ENCODE measurements at places on chromosomes 5 and 9. TPM values are rescaled to one million over a fixed set of nuclear protein-coding genes. Genes with fewer than 3 reads are reported as not detected.
A peak's percentile ranks its signal among the peaks of the same experiment; 100 is the strongest.

DNA sequence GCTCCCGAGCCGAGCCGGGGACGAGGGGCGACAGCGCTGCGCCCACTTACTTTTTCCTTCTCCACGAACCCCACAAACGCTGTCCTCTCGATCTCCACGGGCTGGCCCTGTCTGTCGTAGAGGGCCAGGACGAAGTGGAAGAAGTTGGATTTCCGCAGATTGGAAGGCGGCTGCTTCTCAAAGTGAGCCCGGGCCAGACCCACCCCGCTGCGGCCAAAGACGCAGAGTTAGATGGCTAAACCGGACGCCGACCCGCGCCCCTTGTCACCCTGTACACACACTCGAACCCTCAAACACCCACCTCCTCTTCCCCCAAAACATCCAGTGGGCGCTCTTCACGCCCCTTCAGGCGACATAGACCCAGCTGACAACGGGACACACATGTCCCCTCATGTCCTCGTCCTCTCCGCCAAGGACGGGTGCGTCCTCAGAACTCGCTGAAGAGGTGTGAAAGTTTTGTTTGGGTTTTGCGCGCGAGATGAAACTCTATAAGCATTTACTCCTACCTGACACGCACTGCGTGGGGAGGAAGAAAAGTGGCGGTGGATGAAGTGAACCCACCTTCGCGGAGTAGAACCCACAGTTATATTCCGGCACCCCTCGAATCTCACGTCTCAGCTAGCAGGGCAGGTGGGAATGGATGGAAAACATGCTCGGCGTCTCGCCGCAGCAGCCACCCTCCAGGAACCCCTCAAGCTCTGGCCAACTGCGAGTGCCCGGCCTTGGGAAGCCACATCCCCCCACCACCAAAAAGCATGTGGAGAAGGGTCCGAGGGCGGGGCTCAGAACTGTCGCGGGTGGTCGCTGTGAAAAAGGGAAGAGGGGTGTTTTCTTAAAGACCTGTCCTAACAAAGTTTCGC, 2.6 kb downstream of the EBF1 start:
- no peaks in the 10 kb centered on the region for H3K36me3 ChIP-seq
- peaks cover 25% of the 10 kb centered on the region for H3K4me1 ChIP-seq
- H3K4me3 ChIP-seq, result peak overlapping the region; percentile 99
- peak overlapping the region; percentile 85 for H3K27ac ChIP-seq
- H3K27me3 ChIP-seq, result no peaks in the 10 kb centered on the region

- no peak overlapping the region for H3K27ac ChIP-seq
- H3K4me3 ChIP-seq, result no peak overlapping the region
- H3K36me3 ChIP-seq, result no peaks in the 10 kb centered on the region
- H3K27me3 ChIP-seq, result no peaks in the 10 kb centered on the region
- H3K4me1 ChIP-seq, result peaks cover 14% of the 10 kb centered on the region
- DNase-seq, result no peak
These were observed 20.8 kb downstream of the RGS3 start for GRCh38 chr9:113484258-113484730.

Gene AFAP1L1
- 0.38 TPM for total RNA-seq

DNA sequence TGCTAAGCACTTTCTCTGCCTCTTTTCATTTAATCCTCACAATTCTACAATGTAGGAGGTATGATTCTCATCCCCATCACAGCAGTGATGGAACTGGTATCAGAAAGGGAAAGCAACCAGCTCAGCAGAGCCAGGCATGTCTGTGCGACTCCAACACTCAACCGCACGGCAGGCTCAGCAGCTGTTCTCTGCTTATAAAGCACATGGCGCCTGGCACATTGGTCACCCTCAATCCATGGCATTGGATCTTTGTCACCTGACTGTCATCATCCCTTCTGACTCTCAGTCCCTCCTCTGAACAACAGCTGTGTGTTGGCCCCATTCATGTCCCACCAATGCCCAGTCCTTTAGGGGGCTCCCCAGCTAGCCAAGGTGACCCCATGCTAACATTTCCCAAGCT, 45.1 kb upstream of the HAND1 start:
- 0 out of 2 replicates have a peak, but pooled peaks cover 6% of the 10 kb centered on the region for H3K4me1 ChIP-seq
- no peak overlapping the region for H3K4me3 ChIP-seq

Gene BBLN
- 229 TPM for total RNA-seq

Gene PDCD1LG2
- total RNA-seq, result 36.8 TPM

GRCh38 chr9:70571258-70571657, 156.8 kb upstream of the KLF9 start:
- H3K4me1 ChIP-seq, result peaks cover 14% of the 10 kb centered on the region
- H3K27ac ChIP-seq, result no peak overlapping the region
- no peaks in the 10 kb centered on the region for H3K36me3 ChIP-seq
- H3K27me3 ChIP-seq, result no peaks in the 10 kb centered on the region

DNA sequence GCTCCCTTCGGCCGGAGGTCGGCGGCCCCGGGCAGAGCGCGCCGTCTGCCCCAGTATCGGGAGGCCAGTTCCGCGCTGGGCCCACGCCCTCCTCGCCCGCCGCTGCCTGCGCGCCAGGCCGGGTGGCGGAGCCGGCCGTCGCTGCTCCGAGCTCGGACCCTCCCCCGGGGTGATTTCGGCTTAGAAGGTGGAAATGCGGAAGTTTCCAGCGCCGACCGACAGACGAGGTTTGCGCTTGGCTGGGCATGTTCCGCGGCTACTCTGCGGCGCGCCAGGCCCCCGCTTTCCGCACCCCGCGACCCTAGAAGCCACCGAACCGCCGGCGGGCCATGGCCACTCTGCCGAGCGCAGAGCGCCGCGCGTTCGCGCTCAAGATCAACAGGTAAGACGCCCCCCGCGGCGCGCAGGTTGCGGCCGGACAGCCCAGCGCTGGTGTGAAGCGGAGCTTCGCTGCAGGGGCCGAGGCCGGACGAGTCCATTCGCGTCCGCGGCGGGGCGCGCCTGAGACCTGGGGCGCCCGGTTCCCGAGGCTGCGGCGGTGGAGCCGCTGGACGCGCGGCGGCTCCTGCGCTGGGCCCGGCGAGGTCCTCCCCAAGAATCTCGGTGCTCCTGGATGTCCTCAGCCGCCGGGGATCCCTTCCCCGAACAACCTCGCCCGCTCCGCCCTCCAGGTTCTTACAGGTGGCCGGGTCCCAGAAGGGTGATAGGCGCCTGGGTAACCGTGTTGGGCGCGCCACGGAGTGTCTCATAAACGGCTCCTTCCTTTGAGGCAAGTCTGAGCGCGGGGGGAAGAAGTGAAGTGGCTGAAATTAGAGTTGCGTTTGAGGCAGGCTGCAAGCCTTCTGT, at the start of gene DOCK8:
Gene DOCK8, plus strand, starts transcription at position 218 of the 846 bp plus-strand sequence. Its CDS starts 112 bp downstream, at position 330.
- H3K27me3 ChIP-seq, result peaks cover 30% of the 10 kb centered on the region
- H3K4me3 ChIP-seq, result peak within 1 kb of the TSS; percentile 52
- no peak within 1 kb of the TSS for H3K27ac ChIP-seq
- peak; percentile 43 for DNase-seq
- H3K4me1 ChIP-seq, result no peaks in the 10 kb centered on the region
- no peaks in the 10 kb centered on the region for H3K36me3 ChIP-seq

GRCh38 chr5:43313854-43314457, 744 bp upstream of the HMGCS1 start:
- peaks cover 13% of the 10 kb centered on the region for H3K4me1 ChIP-seq
- no peaks in the 10 kb centered on the region for H3K27me3 ChIP-seq
- no peaks in the 10 kb centered on the region for H3K36me3 ChIP-seq
- peak overlapping the region; percentile 74 for H3K4me3 ChIP-seq

DNA sequence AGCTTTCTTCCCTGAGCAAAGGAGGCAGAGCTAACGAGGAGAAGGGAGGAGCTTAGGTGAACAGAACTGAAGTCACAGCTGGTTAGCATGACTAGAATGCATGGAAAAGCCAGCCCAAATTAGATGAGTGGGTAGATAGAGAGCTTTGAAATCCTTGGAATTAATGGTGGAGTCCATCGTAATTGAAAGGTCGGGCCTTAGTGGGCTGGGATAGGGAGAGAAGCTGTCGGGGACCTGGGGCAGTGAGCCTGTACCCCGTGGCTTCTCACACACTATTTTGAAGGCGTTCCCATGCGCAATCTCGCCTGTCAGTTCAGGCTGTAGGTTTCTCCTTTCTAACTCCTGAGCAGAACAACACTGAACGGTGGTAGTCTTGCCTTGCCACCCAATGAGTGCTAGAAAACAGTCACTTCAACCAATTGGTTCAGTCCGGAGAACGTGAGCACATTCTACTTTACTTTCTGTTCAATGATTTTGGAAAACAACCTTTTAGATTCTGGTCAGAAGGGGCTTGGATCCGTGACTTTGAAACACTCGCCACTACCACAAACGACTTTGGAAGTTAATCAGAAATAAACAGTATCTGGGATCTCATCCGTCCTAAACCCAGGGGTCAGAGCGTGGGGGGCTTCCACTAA, 655 bp upstream of the RAI14 start:
- peak overlapping the region; percentile 87 for H3K4me3 ChIP-seq
- no peaks in the 10 kb centered on the region for H3K36me3 ChIP-seq
- peaks cover 41% of the 10 kb centered on the region for H3K4me1 ChIP-seq
- H3K27ac ChIP-seq, result peak overlapping the region; percentile 94

DNA sequence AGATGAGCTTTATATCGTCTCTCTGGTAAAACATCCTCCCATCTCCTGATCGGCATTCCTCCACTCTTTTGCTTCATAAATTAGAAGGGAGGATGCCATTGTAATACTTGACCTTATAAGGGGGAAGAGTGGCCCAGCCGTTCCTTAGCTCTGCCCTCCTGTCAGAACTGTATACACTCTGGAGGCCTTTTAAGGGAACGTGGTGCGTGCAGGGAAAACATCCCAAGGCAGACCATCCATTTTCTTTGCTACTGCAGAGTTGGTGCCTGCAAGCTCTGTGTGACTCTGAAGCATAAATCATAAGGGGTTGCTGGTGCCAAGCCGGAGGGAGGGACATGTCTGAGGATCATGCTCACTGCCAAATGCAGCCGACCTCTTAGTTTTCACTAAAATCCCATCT, 90.4 kb downstream of the PGM5 start:
- no peak for DNase-seq
- H3K36me3 ChIP-seq, result no peaks in the 10 kb centered on the region
- no peak overlapping the region for H3K27ac ChIP-seq

Gene DHFR
- 23.8 TPM for total RNA-seq

- DNase-seq, result peak; percentile 3
- H3K27ac ChIP-seq, result peak overlapping the region; percentile 54
- peaks cover 12% of the 10 kb centered on the region for H3K4me1 ChIP-seq
- H3K36me3 ChIP-seq, result no peaks in the 10 kb centered on the region
These were observed 24.1 kb downstream of the PCSK1 start for GRCh38 chr5:96408841-96409538.

DNA sequence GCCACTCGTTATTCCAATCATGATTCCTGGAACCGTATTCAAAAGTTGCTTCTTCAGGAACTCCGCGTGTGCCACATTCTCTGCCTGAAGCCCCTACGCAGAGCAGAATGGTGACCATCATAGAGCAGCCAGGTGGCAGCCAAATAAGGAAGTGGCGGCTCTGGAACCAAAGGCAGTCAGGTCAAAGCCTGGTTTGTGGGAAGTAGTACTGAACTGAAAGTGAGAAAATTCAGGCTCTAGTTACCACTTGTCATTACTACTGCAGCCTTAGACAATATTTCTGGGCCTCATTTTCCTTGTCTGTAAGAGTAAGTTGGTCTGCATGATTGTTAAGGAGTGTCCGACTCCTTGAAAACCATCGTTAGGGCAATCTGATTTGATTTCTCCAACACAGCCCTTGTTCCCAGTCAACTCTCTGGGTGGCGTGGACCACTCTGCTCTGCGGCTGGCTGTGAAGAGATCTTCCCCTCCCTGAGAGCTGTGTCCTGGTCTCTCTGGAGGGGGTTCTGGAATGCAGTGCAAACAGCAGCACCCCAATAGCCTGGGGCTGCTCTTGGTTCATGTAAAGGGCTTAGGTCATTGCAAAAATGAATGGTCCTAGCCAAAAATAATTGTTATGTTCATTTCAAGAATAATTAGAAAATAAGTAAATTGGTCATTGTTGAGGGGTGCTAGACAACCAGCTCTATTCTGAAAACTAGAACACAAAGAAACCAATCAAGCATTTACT, 102.4 kb downstream of the MED27 start:
- no peaks in the 10 kb centered on the region for H3K36me3 ChIP-seq
- no peak overlapping the region for H3K27ac ChIP-seq
- H3K4me3 ChIP-seq, result no peak overlapping the region

Gene FOXD1
- total RNA-seq, result 50.0 TPM

- no peaks in the 10 kb centered on the region for H3K27me3 ChIP-seq
- H3K4me3 ChIP-seq, result no peak overlapping the region
- peaks cover 4% of the 10 kb centered on the region for H3K4me1 ChIP-seq
These were observed 98.6 kb downstream of the FBXW11 start for GRCh38 chr5:171907725-171908343.

- no peak overlapping the region for H3K4me3 ChIP-seq
- no peaks in the 10 kb centered on the region for H3K27me3 ChIP-seq
- H3K36me3 ChIP-seq, result no peaks in the 10 kb centered on the region
- H3K27ac ChIP-seq, result no peak overlapping the region
- H3K4me1 ChIP-seq, result no peaks in the 10 kb centered on the region
- no peak for DNase-seq
These were observed 1078.3 kb upstream of the SEMA6A start for GRCh38 chr5:117652958-117653280.

GRCh38 chr5:157748760-157749461, 5.4 kb downstream of the LSM11 start:
- peak overlapping the region; percentile 56 for H3K27ac ChIP-seq
- peak; percentile 89 for DNase-seq
- no peaks in the 10 kb centered on the region for H3K36me3 ChIP-seq
- no peak overlapping the region for H3K4me3 ChIP-seq

DNA sequence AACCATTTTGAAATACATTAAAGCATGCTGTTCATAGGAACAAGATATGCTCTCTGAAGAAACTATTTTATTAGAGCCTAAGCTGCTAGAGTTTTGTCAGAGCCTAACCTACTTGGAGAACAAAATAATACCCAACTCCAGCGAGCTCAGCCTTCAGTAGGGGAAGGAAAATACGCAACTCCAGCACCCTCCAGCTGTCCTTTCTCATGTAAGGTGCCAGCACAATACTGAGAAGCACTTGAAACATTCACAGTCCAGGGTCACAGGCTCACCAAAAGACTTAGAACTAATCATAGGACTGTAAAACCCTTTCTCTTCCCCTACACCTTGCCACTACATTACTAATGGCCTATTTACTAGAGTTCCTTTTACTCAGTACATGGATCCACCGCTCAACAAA, 18.9 kb downstream of the DPYSL3 start:
- no peak for DNase-seq
- no peaks in the 10 kb centered on the region for H3K36me3 ChIP-seq
- no peak overlapping the region for H3K27ac ChIP-seq
- no peaks in the 10 kb centered on the region for H3K4me1 ChIP-seq
- no peaks in the 10 kb centered on the region for H3K27me3 ChIP-seq
- H3K4me3 ChIP-seq, result no peak overlapping the region

GRCh38 chr5:12683249-12683648, 779.0 kb upstream of the CTNND2 start:
- no peak overlapping the region for H3K27ac ChIP-seq
- H3K4me1 ChIP-seq, result no peaks in the 10 kb centered on the region
- H3K4me3 ChIP-seq, result no peak overlapping the region
- no peaks in the 10 kb centered on the region for H3K27me3 ChIP-seq
- no peak for DNase-seq
- no peaks in the 10 kb centered on the region for H3K36me3 ChIP-seq
